ENCODE measurements at places on chromosomes 13 and 19.

- no peak for DNase-seq
Observed at GRCh38 chr19:33982706-33983105, 186.0 kb downstream of the KCTD15 start.

DNA sequence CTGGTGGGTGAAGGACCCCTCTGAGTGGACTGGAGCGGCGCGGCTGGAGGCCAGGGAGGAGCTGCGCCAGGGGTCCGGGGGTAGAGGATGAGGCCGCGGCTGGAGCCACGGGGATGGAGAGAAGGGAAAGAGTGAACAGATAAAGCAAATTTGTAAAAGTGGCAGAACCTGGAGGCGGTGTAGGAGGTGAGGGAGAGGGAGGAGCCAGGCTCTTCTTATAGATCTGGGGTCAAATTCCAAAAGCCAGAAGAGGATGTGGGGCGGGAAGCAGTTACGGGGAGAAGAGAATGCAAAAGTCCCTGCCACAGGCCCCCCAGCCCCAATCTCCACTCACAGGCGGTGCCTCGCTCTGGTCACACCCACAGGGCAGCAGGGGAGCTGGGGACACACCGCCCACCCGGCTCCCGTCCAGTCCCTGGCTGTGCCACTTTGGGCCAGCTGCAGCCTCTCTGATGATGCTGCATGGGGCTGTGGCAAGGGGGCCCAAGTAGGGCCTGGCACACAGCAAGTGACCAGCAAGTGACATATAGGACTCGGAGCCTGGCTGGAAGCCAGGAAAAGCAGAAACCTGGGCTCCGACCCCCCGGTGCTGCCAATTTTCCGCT lies 11.1 kb downstream of the LRRC4B start:
- DNase-seq = no peak

DNA sequence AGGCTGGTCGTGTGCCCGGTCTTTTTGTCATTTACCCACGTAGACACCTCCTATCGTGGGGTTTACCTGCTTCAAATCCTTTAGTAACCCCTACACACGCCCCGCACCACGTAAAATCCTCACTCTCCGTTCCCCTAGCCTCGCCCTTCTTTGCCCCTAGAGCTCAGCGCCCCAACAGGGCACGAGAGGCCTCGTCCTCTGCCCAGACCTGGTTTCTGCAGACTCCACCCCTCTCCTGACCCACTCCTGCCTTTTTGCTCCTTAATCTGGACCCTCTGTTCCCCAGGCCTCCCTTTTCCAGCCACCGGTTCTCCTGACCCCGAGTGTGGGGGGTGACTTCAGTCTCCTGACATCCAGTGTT lies 412 bp downstream of the ZNF528 start:
- DNase-seq = peak; percentile 12

DNA sequence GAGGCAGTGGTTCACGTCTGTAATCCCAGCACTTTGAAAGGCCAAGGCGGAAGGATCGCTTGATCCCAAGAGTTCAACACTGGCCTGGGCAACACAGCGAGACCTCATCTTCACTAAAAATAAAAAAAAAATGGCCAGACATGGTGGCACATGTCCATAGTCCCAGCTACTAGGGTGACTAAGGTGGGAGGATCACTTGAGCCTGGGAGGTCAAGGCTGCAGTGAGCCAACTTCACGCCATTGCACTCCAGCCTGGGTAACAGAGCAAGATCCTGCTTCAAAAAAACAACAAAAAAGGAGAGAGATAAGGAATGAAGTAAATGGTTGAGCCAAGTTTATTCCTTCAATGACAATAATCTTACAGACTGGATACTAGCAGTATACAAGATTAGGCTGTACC lies 21.3 kb downstream of the TBC1D4 start:
- no peak for DNase-seq

DNA sequence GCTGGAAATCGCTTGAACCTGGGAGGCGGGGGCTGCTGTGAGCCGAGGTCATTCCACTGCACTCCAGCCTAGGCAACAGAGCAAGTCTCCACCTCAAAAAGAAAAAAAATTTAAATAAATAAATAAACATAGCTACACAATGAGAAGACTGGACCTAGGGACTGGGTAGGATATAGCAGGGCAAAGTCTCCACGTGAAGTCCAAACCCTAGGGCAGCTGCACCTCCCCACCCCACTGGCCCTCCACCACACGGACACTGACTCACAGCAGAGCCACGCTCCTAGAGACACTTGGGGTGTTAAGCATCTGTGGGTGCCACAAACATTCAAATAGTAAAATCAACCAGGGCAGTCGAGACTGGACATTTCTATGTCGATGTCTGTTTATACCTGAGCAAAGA lies 7.1 kb downstream of the LATS2 start:
- DNase-seq = no peak

DNA sequence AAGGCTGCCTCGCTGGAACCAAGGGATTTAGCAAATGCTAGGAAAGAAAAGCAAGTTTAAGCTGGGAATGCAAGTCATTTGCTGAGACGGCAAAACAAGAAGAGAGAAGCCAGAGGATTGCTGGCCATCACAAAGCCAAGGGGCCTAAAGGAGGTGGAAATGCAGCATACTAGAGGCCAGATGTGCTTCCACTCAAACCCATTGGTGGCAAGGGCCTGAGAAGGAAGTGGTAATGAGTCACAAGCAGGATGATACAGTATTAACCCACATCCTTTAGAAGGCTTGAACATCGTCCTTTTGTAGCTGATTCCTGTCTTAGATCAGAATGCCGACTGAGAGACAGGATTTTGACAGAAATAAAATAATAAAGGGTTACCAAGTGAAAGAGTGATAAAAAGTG lies 68.2 kb downstream of the ITGBL1 start:
- DNase-seq = no peak

DNA sequence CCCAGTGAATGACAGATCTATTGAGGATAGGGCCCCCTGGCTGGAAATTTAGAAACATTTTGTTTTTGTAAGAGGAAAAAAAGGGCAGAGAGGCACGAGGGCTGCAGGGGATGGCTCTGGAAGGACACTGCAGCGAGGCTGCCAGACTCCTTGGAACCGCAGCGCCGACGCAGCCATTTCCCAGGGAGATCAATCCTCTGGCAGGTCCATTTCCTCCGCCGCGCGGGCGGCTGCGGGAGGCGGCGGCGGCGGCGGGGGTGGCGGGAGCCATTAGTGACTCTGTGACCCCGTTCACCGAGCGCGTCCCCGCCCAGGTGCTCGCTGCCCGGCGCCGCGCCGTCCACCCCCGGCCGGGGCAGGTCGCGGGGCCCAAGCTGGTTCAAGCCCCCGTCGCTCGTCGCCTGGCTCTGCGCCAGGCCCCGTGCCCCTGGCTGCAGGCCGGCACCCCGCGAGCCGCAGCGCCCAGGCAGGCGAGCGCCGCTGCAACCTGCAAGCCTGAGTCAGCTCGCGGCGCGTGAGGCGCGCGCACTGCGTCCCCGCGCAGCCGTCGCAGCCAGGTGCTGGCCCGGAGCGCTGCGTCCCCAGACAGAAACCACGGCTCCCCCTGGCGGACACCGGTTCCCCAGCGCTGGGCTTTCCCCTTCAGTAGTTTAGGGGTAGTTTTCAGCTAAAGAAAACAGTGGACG lies 192.6 kb downstream of the KATNAL1 start:
- DNase-seq = peak; percentile 93

- DNase-seq = no peak
Observed at GRCh38 chr13:53408847-53409568, 380.4 kb downstream of the OLFM4 start.

GRCh38 chr19:4234862-4235201 lies 5.5 kb downstream of the EBI3 start:
- no peak for DNase-seq

GRCh38 chr19:41928754-41929535 lies 696 bp upstream of the ERFL start:
- no peak for DNase-seq

DNA sequence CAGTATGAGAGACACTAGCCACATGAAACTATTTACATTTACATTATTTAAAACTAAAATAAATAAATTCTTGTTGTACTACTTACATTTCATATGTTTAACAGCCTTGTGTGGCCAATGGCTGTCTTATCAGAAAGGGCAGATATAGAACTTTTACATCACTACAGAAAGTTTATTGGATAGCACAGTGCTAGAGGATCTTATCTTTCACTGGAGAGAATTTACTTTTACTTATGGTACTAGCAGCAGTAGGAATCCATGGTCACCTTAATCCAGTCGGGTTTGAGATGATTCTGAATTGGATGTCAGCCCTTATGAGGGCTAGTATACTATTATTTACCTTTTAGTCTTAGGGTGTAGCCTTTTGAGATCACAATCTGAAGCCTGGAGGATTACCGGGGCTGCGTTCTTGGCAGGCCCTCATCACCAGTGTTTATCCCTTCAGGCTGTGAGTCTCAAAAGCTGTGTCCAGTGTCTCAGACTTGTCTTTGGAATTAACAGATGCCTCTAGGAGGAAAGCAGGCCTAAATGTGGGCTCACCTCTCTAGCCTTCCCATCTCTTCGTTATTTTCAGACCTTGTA lies 21.7 kb downstream of the IFT88 start:
- DNase-seq = no peak

GRCh38 chr13:99135591-99135990 lies 65.1 kb upstream of the UBAC2 start:
- DNase-seq = no peak

DNA sequence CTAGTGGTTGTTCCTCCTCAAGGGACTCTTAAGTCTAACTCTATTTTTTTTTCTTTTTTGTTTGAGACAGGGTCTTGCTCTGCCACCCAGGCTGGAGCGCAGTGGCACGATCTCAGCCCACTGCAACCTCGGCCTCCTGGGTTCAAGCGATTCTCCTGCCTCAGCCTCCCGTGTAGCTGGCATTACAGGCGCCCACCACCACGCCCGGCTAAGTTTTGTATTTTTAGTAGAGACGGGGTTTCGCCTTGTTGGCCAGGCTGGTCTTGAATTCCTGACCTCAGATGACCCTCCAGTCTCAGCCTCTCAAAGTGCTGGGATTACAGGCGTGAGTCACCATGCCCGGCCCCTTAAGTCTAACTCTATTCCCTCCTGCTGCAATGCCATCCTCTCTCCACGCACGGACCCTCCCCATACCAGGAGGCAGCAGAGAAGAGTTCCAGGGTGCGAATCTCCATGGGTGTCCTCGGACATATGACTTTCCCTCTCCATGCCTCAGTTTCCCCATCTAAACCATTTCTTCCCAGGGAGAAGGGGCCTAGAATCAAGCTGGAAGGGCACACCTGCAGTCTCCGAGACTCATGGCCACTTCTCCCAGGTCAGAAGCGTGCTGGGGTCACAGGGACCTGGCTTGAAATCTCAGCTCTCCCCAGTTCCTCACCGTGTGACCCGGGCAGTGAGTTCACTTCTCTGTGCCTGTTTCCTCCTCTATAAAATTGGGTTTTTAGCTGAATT lies 6.0 kb upstream of the BCL3 start:
- no peak for DNase-seq

DNA sequence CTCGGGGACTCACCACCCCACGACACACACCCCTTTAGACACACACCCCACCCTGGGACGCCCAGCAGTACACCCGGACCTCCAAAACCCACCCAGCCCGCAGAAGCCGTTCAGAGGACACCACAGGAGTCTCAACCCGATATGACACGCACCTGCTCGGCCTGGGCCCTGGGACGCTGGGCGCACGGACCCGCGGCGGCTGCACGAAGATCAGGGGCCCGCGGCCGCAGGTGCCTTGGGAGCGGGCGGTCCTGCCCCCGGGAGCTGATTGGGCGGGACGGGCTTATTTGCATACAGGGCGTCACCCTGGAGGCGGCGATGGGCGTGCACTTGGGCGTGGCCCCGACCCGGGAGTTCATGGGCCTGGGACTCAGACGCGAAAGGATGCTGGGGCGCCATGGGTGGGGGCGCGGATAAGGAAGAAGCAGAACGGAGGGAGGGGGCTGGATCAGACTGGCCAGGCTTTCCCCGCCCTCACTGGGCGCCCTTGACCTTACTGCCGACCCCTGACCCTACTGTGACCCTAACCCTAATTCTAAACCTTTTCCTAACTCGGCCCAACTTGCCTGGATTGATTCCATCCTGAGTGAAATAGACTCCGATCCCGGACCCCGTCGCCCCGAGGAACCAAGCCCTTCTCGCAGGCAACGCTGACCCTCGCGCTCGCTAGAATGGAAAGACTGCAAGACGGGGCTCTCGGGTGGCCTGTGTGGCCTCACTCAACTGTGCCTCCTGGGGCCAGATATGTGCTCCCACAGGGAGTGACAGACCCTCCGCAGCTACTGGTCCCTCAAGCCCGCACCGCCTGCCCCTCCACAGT lies at the start of gene MEF2B:
Gene MEF2B, minus strand, starts transcription at position 211 of the 820 bp plus-strand sequence. CDS start 19,528 bp downstream, outside the sequence.
- peak; percentile 95 for DNase-seq

DNA sequence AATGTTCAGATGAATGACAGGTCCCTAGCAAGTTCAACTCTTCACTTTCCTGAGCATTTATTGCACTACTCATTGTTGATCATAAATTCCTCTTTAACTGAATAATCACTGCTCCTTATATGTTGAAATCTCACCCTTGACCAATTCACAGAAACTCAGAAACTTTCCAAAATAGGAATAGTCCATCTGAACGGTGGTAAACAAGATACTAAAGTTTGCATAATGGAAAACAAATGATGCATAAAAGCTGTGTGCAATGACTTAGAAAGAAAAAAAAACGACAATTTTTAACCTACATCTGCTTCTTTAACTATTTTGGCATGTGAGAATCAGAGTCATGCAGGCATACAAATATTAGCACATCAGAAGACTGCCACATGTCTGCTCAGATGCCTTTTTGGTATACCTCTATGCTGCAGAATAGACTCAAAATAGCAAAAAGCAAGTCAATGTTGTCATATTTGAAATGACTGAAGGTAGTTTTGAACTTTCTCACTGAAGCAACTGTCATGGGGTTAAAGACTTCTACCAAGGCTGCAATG lies 34.8 kb downstream of the SLC10A2 start:
- DNase-seq = no peak

GRCh38 chr19:51810223-51810622 lies 15.3 kb downstream of the FPR3 start:
- DNase-seq = no peak

GRCh38 chr19:41411100-41411967 lies 13.7 kb downstream of the BCKDHA start:
- no peak for DNase-seq

DNA sequence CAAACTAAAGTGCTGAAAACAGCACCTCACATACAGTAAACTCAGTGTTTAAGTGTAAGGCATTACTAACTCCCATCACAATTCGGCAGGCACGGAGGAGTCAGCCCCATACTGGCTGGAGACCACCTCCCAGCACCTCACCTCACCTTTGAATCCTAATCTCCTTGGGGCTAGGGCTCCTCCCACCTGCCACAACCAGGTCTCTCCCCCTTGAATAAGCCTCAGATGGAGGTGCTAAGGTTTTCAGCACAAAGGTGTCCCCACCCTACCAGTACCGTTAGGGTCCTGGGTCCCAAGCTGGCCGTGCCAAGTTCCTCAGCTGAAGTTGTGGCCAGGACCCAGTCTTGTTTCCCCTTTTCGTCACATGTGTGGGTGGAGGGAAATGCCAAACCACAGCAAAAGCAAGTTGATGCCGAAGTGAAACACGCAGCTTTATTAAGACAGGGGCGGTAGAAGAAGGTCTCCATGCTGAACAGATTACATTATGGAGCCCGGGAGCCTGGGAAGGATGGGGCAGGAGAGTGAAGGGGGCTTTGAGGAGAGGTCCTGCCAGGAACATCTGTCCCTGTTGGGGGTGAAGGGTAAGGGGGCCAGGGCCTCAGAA lies at the start of gene IGFLR1:
Gene IGFLR1, minus strand, starts transcription at position 332 of the 604 bp plus-strand sequence. CDS start 1,272 bp downstream, outside the sequence.
- DNase-seq = no peak
